Erythroblast (primary cell): ENCODE measurements at places on chromosomes 6 and 20.

- no peak for DNase-seq
Measured at GRCh38 chr6:33769248-33769821, 19.6 kb downstream of the LEMD2 start.

DNA sequence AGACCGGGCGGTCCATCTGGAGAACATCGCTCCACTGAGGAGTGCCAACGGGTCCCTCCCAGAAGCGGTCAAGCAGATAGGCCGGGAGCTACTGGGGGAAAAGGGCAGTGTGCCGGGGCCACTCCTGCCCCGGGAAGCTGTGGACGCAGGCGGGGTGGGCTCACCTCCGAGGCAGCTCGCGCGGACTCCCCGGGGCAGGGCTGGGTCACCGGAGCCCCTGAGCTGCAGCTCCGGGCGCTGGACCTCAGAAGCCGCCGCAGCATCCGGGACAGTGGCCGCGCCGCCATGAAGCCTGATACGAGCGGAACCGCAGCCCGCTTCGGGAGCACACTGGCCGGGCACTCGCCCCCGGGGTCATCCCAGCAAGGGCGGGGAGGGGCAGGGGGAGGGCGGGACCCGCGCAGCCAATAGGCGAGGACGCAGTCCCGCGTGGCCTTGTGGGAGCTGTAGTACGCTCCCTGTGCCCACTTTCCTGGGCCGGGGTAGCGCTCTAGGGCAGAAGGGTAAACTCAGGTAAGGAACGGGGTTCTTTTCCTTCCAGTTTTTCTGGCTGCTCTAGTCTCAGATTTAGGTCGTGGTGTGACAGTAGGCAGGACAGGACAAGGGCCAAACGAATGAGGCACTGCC lies at the start of gene MOCS1:
MOCS1 (minus strand) TSS at position 332 of the 627 bp plus-strand sequence; CDS start at position 287, 45 bp downstream.
- DNase-seq: no peak

DNA sequence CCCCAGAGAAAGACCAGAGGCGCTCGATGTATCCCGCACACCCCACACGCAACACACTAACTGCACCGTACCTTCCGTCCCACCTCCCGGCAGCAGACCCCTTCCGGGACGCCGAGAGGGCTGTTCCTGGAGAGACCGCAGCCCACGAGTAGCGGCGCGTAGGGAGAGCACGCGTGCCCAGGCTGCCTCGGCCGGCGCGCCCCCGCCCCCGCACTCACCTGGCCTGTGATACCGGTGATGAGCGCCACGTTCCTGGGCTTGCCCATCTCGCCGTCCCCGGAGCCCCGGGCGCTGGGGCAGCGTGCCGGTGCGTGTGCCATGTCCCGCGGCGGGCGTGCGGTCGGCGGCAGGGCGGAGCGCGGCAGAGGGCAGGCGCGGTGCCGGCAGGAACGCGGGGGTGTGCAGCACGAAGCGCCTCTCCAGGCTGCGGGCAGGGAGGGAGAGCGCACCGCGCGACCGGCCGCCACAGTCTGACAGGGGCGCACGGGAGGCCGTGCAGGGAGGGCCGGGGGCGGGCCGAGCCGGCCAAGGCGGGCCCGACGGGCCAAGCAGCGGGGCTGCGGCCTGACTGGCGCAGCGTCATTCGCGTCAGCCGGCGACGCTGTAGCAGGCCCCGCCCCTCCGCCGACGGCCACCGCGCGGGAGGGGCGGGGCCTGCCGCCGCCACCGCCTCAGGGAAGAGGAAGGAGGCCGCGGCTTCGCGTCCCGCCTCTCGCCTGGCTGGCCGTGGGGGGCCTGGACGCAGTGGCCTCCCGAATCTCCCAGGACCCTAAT lies at the start of gene GMDS:
GMDS (minus strand) TSS at position 503 of the 774 bp plus-strand sequence.
- peak; percentile 96 for DNase-seq

GRCh38 chr20:13105039-13105438 lies 96.3 kb downstream of the SPTLC3 start:
- no peak for DNase-seq

GRCh38 chr6:32941214-32941768 lies 463 bp upstream of the HLA-DMB start:
- DNase-seq: no peak

GRCh38 chr6:141659582-141659981 lies 473.1 kb upstream of the GJE1 start:
- DNase-seq: no peak

- DNase-seq: no peak
Measured at GRCh38 chr6:142726616-142727015, 218.4 kb downstream of the HIVEP2 start.

- no peak for DNase-seq
Measured at GRCh38 chr20:39248171-39248861, 286.2 kb downstream of the DHX35 start.

DNA sequence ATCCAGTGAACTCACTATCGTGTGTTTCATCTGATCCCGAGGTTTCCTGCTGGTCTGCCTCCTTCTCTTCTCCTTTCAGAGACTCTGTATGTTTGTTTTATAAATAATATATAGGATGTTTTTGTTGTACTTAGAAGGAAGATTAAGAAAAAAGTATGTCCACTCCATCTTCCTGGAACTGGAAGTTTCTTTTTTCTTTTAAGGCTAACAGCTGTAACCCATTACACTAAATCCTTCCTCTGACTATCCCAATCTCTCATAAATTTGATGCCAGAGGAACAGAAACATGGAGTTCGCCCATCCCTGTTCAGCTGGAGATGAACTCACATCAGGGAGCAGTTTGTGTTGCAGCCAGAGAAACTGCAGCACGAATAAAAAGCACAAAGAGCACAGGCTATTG lies 20.7 kb downstream of the RIPK1 start:
- DNase-seq: no peak

DNA sequence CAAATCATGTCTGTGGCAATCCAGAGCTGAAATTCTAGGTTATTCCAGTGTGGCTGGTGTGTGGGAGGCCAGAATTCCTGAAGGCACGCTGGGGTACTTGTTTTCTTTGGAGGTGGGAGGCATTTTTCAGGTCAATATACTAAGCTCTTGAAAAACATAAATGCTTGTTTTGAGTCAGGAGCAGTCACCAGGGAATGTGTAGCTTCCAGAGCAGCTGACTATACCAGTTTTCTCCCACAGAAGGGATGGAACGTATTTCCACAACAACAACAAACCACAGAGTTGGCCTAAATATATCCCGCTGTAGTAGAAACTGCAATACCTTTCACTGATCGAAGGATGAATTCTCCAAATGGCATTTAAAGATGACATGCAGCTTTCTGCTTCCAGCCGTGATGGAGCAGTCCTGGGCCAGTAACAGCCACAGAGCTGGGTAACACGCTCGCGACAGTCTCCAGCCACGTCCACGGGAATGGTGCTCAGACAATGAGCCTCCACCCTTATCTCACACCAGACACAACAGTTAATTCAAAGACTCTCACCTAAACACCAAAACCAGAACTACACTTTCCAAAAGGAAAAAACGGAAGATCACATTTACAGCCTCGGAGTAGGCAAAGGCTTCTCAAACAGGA lies 23.2 kb downstream of the CHRNA4 start:
- no peak for DNase-seq

- no peak for DNase-seq
Measured at GRCh38 chr6:44458551-44458950, 71.0 kb downstream of the CDC5L start.

GRCh38 chr6:42251500-42251899 lies 33.8 kb upstream of the MRPS10 start:
- no peak for DNase-seq

- DNase-seq: no peak
Measured at GRCh38 chr20:36969478-36970186, 18.1 kb upstream of the SAMHD1 start.

- no peak for DNase-seq
Measured at GRCh38 chr6:91428296-91428695, 841.4 kb upstream of the MAP3K7 start.

- DNase-seq: peak; percentile 29
Measured at GRCh38 chr6:72624557-72625160, 2.8 kb downstream of the KCNQ5 start.

DNA sequence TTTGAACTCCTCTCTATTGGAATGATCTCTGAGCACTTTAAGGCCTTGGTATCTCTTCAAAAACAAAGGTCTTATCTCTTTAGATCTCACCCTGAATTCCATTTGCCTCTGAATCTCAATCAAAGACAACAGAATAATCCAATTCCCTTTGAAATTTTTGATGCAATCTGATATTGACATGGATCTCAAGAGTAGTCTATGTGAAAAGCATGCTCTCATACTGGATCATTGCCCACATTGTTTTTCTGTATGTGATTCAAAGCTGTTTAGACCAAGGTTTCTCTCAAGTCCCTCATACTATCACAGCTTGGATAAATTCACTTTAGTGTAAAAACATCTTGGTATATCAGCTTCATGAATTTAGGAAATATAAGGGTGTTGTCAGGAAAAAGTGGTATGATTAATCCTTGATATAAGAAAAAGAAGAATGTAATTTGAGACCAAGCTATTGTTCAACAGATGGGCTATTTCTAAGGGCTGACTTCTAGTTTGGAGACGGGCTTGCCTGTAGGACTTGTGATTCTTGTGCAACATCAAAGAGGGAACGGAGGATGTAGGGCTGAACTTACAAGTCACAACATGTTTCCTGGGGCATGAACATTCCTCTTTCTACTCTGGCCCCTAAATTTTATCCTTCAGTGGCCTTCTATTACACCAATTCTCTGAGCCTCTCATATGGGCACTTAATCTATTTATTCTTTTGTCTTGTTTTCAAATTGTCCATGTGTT lies 77.9 kb upstream of the CITED2 start:
- DNase-seq: no peak

GRCh38 chr6:70282919-70283461 lies 19.9 kb downstream of the COL9A1 start:
- DNase-seq: no peak

- DNase-seq: no peak
Measured at GRCh38 chr6:167422934-167423333, 98.0 kb downstream of the TTLL2 start.

GRCh38 chr6:132604635-132605152 lies 15.2 kb upstream of the TAAR5 start:
- no peak for DNase-seq

DNA sequence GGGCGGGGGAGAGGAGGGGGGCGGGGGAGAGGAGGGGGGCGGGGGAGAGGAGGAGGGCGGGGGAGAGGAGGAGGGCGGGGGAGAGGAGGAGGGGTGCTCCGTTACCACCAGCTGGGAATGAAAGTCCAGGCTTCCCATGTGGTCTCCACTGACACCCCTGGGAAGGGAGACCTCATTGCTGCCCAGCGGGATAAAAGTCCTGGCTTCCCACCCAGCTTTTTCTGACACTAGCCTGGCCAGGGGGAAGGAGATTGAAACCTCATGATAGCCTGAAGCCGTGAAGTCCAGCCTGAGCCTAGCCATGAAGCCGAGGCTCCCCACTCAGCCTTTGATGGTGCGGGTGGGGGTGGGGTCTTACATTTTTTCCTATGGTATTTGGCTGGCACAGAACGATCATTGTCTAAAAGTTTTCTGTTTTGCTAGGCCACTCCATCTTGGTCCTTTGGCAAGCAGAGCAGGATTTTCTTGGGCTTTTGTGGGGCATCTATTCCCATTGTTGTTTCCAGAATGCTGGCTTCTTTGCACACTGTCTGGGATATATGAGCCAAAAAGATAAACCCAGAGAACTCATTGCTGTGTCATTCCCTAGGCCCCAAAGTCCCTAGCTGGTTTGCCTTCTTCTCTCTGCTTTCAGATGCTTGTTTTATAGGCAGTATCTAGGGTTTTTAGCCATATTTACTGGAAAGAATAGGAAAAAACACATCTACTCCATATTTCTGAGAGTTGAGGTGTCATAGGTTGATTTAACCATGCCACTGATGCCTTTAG lies 67.9 kb upstream of the RNF24 start:
- peak; percentile 52 for DNase-seq

GRCh38 chr6:7142918-7143475 lies 35.2 kb downstream of the RREB1 start:
- no peak for DNase-seq

DNA sequence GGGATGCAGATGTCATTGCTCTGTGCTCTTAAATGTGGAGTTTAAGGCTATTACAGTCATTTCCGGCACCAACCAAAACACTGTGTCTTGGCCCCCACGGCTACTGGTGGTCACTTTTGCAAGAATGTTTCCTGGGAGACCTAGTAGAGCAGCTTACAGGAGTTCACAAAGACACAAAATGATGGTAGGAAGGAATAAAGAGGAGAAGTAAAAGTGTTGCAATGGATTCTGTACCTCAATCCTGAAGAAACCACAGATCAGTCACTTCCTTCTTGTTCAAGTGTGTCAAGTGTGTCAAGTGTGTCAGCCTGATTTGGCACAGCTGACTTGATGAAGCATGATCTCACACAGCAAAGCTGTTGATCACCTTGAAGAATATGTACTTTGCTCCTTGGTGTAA lies 344.0 kb downstream of the PLCB1 start:
- DNase-seq: no peak

- no peak for DNase-seq
Measured at GRCh38 chr6:108922499-108922898, 74.3 kb downstream of the ARMC2 start.

GRCh38 chr6:14488180-14488579 lies 370.6 kb downstream of the CD83 start:
- DNase-seq: no peak

DNA sequence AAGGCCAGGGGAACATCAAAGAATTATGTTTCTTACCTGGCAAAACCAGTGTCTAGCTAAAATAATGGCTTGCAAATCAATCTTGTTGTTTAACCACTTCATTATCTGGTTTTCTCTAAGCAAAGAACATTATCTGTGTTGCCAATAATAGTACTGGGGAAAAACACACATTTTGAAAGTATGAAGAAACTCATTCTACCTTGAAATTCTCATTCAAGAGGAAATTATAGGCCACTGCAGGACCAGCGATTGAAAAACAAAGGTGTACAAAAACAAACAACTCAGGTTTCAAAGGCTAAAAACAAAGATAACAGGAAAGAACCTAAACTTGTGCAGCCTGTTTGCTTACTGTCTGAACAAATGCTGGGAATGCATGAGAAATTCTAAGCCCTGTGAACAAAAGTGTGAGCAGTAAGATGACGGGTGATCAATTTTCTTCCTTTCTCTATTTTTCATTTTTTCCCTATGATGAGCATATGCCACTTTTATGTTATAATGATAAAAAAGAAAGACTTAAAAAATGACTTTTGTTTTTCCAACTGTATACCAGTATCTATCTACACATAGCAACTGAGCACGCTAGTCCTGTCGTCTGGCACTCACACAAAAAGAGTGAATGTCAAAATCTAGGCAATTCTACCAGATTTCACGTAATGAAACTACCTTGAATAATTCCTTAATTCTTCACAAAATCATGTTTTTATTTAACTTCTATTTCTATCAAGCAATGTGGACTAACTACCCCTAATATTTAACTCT lies 117.9 kb downstream of the SGK1 start:
- DNase-seq: no peak

- no peak for DNase-seq
Measured at GRCh38 chr20:39641423-39641822, 679.3 kb downstream of the DHX35 start.

DNA sequence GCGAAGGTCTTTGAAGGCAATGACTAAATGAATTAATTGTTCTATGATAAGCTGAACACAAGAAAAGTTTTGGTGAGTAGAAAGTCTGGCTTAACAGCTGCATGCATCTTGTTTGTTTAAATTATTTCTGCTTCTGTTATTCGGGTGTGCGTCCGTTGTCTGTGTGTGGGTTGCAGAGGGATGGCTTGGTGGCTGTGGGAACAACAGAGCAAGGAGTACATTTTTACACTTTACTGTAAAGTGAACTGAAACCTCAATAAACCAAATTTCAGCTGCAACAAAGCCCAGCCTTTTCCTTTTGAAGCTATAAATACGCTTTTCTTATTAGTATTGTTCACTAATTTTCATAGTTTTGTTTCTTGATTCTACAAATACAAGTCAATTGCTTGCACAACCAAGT lies 3.5 kb upstream of the LAMP5 start:
- DNase-seq: no peak
